ENCODE measurements at places on chromosomes 5 and 9.
A peak's percentile ranks its signal among the peaks of the same experiment; 100 is the strongest.

DNA sequence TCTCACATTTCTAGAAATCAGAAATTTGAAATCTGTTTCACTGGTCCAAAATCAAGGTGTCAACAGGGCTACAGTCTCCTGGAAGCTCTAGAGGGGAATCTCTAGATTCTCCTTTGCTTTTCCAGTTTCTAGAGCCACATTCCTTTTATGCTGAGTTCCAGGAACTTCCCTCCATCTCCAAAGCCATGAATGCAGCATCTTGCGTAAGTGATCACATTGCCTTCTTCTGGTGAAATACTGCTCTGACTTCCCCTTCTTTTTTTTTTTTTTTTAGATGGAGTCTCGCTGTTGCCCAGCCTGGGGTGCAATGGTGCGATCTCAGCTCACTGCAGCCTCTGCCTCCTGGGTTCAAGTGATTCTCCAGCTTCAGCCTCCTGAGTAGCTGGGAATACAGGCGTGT is 23.8 kb downstream of the GDA start:
- no peak for DNase-seq

DNA sequence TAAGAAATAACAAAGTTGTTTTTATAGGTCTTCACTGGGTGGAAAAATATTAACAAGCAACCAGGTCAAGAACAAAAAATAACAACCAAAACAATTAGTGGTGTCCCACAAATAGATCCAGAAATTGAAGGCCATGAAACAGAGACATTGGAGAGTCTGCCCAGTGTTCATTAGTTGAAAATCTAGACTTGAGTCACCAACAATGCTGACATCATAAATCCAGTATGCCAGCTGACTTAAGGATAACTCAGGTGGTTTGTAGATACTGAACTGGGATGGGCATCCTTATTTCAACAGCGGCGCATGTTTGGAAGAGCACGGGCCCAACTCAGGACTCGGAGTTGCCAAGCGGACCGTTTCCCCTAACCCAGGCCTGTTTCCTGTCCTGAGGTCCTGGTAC is 80.7 kb upstream of the TNFAIP8 start:
- DNase-seq = no peak

GRCh38 chr5:22242532-22242931 is 610.6 kb downstream of the CDH12 start:
- DNase-seq = no peak

- no peak for DNase-seq
Observed at GRCh38 chr9:34479431-34479866, 20.8 kb downstream of the DNAI1 start.

DNA sequence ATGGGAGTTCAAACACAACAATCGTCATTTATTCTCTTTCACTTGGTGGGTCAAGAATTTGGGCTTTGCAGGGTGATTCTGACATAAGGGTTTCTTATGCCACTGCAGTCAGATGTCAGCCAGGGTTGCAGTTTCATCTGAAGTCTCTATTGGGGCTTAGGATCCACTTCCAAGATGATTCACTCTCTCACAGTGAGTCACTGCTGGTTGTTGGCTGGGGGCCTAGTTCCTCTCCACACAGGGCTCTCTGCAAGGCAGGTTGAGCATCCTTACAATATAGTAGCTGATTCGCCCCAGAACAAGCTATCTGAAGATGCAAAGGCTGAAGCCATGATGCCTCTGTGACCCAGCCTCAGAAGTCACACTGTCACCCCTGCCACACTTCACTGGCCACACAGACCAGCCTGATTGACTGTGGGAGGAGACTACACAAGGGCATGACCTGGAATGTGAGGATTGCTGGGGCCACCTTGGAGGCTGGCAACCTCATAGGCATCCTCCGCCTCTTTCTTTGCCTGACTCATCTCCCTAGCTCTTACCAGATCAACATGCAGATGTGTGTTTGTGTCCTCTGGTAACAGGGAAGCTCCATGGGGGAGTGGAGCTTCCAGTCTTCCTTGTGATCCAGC is 4.5 kb upstream of the CARD19 start:
- DNase-seq = peak; percentile 52

GRCh38 chr9:108631496-108632285 is 224.1 kb downstream of the ACTL7B start:
- DNase-seq = no peak

DNA sequence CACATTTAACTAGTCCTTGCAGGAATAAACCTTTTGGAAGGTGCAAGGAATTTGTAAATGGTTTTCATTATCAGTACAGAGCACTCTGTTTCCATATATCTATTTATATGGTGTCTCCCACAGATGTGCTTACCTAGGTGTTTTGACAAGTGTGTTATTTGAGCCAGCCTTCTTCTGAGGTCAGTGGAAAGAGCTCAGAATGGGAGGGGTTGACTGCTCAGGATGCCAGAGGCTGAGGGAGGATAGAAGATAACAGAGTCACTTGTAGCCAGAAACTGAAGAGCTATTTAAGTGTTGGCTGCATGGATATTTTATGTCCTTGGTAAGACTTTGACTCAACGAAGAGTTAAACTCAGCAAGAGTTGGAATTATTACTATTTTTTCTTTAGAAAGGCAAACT is 5.0 kb downstream of the CMYA5 start:
- no peak for DNase-seq

DNA sequence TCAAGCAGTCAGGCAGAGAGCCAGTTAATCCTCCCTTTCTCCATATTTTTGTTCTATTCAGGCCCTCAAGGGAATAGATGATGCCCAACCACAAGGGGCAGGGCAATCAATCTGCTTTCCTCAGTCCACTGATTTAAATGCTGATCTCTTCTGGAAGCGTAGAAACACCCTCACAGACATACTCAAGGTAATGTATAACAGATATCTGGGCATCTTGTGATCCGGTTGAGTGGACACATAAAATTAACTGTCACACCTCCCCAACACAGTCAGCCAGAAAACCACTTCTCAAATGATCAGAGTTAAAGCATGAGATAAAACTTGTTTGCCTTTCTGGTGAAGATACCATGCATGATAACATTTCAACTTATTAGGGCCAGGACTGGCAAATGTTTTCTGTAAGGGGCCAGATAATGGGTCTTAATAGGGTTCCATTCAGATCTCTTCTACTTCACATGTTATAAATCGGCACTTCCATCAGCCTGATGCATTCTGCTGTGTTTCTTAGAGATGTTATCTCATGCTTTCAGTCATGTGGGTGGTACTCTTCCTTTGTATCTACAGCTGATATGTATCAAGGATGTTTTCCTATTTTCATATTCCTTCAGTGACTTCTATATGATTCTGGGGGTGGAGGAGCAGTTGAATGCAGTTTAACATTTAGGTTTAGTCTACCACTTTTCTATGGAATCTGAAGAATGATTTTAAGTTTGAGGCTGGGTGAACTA is 58.9 kb upstream of the CNTLN start:
- no peak for DNase-seq

GRCh38 chr9:76732341-76732958 is 31.8 kb upstream of the PCA3 start:
- no peak for DNase-seq

DNA sequence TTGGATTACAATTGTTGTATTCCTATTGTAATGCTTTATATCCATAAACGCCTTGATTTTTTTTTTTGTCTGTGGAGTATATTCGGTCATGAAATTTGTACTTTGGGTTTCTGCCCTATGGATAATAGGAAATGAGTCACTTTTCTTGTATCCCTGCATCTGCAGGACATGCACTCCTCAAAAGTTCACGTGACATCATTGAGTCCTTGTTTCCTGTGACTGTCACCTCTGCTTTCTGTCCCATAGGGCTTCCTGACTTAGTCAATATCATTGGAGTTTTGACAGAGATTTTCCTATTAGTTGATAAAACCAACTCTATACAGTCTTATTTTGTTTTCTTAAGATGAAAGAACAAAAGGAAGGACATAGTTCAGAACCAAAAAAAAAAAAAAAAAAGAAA is 356.3 kb downstream of the MAT2B start:
- no peak for DNase-seq

DNA sequence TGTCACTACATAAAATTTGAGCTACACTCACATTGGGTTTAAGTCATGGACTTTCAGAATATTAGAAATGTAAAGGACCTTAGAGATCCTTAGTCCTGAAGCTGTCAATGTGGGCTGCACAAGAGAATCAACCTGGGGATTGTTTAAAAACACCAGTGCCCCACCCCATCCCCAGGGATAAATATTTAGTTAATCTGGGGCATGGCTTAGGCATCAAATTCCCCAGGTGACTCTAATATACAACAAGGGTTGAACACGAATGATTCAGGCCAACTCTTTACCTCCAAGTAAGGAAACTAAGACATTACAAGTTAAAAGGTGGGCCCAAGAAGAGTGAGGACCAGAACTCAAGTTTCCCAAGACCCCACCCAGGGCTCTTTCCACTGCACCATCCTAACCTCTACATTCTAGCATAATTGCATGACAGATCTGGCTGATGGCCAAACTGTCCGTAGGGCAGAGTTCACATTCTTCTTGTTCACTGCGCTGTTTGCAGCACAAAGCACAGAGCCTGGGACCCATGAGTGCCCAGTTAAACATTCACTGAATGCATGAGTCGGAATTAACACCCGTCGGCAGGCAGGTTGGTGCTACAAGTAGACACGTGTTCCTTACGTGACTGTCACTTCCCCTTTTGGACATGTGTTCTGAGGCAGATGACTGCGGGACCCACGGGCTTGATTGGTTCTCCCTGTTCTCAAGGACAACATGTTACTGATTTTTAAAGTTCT is 25.2 kb downstream of the CYFIP2 start:
- DNase-seq = no peak

DNA sequence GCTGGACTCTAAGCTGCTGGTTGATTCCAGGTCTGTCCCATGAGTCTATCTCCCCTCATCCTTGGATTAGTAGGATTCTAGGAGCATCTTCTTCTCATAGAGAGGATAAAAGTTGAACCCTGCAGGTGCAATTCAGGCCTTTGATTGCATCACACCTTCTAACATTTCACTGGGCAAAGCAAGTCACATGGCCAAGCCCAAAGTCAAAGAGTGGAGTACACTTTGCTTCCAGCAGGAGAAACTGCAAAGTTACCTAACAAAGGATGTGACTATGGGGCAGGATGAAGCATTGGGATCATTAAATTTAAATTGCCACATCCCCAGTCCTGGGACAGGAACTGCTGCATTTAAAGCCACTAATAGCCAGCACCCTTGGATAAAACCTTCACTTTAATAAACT is 51.0 kb upstream of the EGFLAM start:
- no peak for DNase-seq

GRCh38 chr9:101037430-101037829 is 8.9 kb downstream of the PLPPR1 start:
- no peak for DNase-seq

- DNase-seq = no peak
Observed at GRCh38 chr5:850511-851006, at the start of gene ZDHHC11. Gene ZDHHC11, minus strand, starts transcription at chr5:850986. Its CDS starts 384 bp downstream, at chr5:850602.

DNA sequence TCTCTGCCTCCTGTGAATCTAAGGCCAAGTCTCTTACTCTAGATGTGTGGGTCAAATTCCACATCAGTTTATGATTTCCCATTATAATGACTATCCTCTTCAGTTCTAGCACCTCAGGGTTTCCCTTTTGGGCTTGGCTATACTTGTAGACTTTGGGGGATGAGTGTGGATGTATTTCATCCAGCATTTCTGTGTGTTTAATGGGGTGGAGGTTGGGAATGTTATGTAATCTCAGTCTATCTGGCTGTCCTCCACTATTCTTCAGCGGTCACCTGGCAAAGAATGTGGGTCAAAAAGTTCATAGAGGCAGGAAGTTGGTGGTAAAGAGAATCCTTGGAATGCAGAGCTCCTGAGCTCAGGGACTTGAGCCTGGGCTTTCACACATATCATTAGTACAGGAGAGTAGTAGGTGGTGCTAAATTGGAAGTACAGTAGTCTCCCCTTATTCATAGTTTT is 64.9 kb downstream of the CFAP95 start:
- DNase-seq = no peak

DNA sequence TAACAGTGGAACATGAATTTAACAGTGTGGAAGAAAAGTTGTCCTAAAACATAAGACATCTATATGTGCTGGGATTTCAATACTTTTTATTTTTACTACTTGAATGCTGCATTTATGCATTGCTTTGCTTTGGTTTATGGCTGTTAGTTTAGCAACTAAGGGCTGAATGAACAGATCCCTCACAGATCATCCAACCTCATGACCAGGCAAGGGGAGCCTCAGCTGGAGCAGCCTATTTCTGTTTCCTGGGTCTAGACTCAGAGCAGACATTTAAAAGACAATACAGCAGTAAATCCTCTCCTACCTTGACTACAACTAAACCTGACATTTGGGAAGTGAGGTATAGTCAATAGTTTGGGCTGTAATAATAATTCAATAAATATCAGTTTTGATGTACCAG is 163.3 kb downstream of the AUH start:
- DNase-seq = no peak

- DNase-seq = no peak
Observed at GRCh38 chr9:6214903-6215302, 704 bp upstream of the IL33 start.

DNA sequence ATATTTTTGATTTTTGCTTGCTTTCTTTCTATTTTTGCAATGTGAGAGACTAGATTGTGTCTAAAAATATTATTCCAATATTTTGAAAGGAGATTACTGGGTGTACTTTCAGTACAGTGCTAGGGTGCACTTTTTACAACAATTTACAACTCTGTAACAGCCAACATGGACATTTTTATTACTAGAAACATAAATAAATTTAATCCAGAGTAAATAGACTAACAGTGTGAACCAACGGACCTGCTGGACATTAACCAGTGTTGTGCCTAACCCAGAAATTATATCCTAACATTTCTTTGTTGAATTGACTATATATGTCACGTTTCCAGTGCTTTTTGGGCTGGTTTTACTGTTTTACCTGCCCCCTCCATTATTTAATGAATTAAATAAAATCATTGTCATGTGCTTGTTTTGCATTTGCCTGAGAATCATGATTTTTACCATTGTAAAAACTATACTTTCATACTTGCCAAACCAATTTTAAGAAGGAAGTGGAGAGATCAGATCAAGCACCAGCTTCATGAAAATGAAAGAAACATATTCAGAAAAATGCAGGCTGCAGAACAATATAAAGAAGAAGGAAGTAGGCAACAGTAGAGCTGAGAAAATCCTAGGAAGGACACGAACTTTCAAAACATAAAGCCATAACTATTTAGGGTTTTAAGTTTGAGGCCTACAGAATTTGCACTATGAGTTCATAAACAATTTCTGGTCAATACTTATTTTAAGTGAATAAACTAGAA is 400.8 kb upstream of the PIK3R1 start:
- DNase-seq = no peak

GRCh38 chr5:154534457-154535050 is 56.5 kb upstream of the HAND1 start:
- DNase-seq = no peak

DNA sequence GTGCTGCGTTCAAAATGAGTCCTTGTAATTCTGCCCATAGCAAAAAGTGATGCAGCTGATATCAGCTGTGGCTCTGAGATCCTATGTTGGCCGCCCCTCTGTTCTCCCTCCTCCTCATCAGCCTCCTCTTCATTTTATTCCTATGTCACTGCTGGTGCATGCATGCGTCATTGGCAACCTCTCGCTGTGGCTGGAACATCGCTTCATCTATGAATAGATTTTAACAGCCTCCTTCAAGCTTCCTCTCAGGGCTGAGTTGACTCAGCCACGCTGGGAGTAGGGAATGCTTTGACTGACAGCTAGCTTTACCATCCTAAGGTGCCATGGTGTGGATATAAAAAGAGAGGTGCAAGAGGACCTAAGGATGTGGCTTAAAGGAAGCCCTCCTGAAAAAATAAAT is 303.5 kb downstream of the PLK2 start:
- no peak for DNase-seq

- no peak for DNase-seq
Observed at GRCh38 chr9:72362118-72362531, 2.9 kb downstream of the ZFAND5 start.

- no peak for DNase-seq
Observed at GRCh38 chr5:115396688-115397087, 100.2 kb upstream of the CCDC112 start.

All from stimulated activated CD4-positive, alpha-beta T cell treated with anti-CD3 and anti-CD28 coated beads, Interleukin-2, amount 100 ng/mL, for 4 hours (primary cell).